Cerebellum (tissue), 4 donors: ENCODE measurements at places on chromosomes 1 and 21. TPM values are rescaled to one million over a fixed set of nuclear protein-coding genes. Genes with fewer than 3 reads are reported as not detected.

Gene GNAT2
- total RNA-seq: not detected

Gene OR2T35
- not detected for total RNA-seq

Gene OLFML2B
- total RNA-seq: 3.9 TPM

Gene TBX19
- 1.00 TPM for total RNA-seq

Gene CFHR1
- not detected for total RNA-seq

Gene PM20D1
- 0.18 TPM for total RNA-seq

- DNase-seq: no peak
Observed at GRCh38 chr21:42120101-42120902, 49.2 kb downstream of the UMODL1 start.

DNA sequence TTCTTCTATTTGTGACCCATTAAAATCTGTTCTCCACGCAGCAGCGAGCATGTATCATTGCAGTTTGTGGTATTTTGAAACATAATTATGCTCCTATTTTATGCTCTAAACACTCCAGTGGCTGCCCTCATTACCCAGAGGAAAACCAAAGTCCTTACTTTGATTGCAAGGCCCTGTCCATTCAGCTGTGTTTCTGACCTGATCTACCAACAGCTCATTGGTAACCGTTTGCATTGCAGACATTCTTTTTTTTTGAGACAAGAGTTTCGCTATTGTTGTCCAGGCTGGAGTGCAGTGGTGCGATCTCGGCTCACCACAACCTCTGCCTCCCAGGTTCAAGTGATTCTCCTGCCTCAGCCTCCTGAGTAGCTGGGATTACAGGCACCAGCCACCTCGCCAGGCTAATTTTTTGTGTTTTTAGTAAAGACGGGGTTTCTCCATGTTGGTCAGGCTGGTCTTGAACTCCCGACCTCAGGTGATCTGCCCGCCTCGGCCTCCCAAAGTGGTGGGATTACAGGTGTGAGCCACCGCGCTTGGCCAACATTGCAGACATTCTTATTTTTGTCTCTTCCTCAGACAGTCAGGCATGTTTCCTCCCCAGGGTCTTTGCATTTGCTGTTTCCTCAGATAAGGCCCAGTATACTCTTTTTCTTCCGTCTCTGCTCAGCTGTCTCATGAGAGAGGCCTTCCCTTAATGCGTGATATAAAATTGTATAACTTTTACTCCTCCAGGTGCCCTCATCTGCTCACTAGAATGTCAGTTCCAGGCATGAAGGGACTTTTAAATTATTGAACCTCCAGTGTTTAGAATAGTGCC, 32.5 kb downstream of the THRAP3 start:
- no peak for DNase-seq

GRCh38 chr1:193325042-193325441, 138.6 kb upstream of the B3GALT2 start:
- no peak for DNase-seq

DNA sequence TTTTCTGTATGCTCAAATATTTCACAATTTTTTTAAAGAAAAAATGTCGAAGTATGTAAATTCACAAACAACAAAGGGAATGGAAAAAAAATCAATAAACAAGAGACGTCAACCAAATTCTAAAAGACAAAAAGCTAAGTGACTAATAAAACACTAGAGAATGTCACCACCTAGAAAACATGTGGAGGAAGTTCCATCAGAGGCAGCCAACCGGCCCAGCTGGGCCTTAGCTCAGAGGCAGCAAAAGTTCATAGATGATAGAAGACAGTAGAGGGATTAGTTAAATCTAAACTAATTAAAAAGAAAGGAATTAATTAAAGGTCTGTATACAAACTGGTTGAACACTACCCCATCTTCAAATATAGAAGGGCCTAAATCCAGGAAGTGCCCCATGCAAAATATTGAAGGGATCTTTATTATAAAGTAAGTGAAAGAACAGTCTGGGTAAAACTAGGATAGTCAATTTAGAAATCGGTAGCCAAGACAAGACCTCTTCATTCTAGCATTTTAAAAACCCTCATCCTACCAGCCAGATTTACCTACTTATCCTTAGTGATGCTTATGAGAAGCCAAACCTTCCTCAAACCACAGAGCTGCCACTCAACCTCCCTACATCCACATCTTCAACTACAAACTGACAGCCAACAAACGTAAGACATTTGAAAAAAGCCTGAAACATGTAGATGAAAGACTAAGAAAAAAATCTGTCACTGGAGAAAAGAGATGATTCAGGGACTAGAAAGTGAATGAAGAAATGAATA, 23.7 kb downstream of the MRPL39 start:
- no peak for DNase-seq

- no peak for DNase-seq
Observed at GRCh38 chr1:38507563-38507962, 352.0 kb downstream of the RRAGC start.

DNA sequence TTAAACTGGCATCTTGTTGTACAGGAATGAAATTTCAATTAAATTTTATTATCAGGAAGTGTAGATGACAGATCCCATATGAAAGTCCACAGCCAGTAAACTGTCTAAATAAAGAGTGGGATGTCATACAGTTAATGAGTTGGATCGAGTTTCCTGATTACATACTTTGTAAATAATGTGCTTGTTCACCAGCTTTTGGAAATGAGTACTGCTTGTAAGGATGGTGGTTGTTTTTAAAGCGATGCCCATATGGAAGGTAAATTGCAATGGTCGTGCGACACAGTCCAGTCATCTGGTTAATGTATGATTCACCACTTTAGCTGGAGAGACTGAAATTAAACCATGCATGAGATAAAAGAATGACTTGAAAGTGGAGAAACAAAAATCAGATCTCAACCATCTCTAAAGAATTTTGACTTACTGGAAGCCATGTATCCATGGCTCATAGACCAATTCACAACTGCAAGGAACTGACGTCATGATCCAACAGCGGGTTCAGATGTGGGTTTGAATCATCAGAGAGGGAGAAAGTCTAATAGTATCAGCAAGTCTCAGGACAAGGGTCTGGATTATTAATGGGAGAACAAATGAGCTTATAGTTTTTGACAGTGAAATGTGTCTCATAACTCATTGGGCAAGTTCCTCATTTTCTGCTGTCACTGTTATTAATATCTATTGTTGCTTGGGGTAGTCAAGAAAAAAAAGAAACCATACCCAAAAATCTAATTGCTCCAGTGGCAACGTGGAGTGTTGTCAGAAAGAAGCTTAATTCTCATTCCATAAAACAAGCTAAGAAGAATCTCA, 49.0 kb downstream of the MAP10 start:
- DNase-seq: no peak

DNA sequence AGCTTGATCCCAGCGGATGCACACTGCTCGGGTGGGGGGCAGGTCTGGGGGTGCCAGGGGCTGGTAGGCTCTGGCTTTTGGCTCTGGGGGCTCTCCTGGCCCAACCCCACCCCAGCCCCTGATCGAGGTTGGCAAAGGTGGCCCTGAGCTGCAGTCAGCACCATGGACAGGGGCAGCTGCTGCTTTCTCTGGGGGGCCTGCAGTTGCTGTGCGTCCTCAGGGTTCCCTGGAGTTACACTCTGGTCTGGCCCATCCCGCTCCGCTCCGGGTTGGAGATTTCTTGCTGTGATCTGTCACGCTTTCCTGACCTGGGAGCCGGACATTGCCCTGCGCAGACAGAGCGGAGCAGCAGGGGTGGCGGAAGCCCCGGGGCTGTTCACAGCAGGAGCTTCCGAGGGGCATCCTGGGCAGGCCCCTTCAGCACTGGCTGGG, 8.0 kb upstream of the PLCH2 start:
- DNase-seq: no peak

GRCh38 chr1:119549719-119550132, 42.7 kb downstream of the HSD3B1 start:
- DNase-seq: no peak

DNA sequence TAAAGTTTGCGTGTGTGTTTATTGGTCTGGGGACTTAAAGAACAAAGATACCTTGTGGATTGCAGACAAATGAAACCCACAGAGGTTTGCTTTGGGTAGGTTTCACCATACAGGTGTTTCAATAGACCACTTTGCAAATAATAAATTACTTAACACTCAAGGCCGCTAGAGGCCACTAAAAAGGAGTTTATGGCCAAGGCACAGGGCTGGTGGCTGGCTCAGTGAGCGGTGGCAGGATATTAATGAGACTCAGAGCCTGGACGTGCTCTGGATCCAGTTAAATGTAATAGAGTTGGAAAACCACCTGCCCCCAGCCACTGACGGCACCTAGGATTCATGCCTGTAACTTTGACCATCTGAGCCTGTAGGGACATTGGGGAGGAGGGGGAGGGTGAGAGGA, 44.5 kb downstream of the LRRC38 start:
- DNase-seq: no peak

GRCh38 chr1:244068567-244068966, 17.5 kb downstream of the ZBTB18 start:
- no peak for DNase-seq

GRCh38 chr1:248404024-248404423, 1.2 kb downstream of the OR2T1 start:
- no peak for DNase-seq

DNA sequence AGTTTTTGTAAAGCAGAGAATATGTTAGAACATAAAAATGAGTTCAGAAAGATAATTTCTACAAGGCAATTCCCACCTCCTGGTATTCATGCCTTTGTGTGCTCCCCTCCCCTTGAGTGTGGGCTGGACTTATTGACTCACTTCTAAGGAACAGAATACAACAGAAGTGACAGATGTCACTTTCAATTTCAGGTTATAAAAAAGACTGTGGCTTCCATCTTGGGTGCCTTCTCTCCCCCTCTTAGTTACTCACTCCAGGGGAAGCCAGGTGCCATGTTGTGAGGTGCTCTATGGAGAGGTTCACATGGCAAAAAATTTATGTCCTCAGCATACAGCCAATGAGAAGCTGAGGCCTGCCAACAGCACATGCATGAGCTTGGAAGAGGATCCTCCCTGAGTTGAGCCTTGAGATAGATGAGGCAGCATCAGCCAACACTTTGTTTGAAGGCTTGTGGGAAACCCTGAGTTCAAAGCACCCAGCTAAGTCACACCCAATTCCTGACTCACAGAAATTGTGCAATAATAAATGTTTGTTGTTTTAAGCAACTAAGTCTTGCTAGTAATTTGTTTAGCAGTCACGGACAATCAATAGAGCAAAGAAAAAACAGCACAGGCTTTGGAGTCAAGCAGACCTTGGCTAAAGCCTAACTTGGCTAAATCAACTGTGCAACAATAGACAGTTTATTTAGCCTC, 73.5 kb upstream of the NGF start:
- no peak for DNase-seq

DNA sequence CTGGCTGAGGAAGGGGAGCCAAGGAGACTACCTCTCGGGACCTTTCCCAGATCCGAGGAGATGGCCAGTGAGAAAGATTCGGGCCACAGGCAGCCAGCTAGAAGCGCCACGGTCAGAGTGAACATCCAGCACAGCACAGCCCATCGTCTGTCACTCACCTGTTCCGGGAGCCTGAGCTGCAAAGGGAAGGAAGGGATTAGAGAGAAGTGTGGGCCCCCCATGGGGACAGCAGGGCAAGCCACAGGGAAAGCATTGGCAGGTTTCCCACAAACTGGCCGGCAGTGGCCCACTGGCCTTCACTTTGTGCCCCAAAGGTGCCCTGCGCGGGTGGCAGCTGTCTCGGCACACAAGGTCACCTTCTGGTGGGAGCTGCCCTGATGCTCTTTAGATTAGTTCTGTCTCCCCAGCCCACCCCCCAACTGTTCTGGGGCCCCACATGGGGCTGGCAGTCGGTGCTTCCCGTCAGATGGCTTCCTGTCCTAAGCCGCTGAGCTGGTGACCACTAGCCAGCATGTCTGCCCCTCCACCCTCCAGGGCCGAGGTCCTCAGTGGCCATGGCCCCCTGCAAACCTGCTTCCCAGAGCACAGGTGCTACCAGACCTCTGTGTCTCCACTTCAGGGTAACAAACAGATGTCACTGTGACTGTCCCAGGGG, 56.7 kb downstream of the LACTBL1 start:
- peak; percentile 51 for DNase-seq

DNA sequence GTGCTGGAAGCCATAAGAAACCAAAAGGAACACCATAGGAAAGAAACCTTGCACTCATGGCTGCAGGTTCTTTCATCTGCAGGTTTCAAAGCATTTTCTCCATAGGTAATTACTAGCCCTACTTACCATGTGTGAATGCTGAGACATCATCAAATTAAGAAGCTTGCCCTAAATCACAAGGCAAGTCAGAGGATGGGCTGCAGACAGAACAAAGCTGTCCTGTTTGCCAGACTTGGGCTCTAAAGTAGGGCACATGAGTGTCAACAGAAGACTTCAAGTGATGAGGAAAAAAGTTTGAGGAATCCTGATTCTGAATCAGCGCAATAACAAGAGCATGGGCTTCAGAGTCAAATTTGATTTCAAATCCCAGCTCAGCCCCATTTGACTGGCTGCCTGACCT, 5.8 kb upstream of the EPS15 start:
- DNase-seq: no peak

GRCh38 chr1:204684206-204684570, 1.4 kb downstream of the LRRN2 start:
- no peak for DNase-seq

DNA sequence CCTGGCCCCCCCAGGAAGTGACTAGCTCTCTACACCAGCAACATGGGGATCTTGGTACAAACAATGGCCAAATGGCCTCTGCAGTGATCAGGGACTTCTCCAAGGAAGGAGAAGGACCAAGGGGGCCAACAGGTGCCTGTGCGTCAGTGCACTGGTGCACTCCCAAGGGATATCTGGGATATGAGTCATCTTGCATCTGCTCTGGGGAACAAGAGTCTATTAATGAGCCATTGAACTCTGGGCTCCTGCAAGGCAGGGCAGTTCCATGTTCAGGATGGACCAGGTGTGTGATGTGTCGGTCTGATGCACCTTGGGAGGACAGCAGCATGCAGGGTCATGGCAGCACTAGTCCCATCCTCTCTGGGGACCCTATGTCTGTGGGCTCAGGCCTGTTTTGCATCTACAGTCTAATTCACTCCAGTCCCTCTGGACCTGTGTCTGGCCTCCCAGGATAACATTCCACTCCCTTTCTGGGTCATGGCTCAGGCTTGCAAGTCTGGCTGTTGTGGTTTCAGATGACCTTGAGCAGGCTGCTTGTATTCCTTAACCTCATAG, 125.3 kb downstream of the TRABD2B start:
- DNase-seq: no peak

DNA sequence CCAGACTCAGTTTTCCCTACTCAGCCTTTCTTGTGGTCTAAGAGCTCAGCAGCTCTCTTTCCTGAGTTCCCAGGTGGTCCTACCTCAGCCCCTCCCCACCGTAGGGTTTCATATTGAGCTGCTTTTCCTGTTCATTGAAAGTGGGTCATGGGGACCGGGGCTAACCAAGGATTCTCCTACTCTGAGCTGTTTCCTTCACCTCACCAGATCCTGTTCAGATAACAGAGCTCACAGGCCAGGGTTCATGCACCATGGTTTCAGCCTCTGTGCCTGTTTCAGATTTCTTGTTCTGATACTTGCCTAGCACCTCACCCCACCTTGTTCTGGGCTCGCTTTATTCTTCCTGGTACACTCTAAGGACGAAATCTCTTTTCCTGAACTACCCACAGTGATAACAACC, 8.5 kb downstream of the UBQLN4 start:
- DNase-seq: no peak
